Esophagus squamous epithelium (tissue), 5 donors: ENCODE measurements at places on chromosomes 7 and 10.

- no peak for DNase-seq
Observed at GRCh38 chr10:23081891-23082290, 13.5 kb upstream of the MSRB2 start.

DNA sequence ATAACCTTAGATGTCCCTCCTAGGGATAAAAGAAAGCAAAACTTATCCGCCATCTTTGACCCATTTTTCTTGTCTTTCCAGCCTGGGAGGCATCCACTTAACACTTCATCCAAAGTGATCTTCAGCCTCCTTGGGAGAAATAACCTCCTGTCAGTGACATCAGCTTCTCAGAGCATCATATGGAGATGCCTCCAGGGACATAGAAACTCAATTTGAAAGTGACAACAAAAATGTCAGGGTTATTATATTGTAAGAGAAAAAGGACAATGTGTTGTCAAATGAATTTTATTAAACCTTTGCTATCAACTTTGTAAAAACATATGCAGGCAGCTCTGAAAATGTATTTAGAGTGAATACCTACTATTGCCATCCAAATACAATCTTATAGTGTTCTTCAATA is 371.2 kb upstream of the ADARB2 start:
- no peak for DNase-seq

- DNase-seq: no peak
Observed at GRCh38 chr10:3668966-3669330, 116.1 kb downstream of the KLF6 start.

GRCh38 chr7:100676501-100677306 is 3.2 kb downstream of the GNB2 start:
- no peak for DNase-seq

GRCh38 chr7:108073305-108074070 is 56.7 kb downstream of the LAMB4 start:
- DNase-seq: no peak

GRCh38 chr7:154553711-154554265 is 449.1 kb downstream of the PAXIP1 start:
- no peak for DNase-seq

DNA sequence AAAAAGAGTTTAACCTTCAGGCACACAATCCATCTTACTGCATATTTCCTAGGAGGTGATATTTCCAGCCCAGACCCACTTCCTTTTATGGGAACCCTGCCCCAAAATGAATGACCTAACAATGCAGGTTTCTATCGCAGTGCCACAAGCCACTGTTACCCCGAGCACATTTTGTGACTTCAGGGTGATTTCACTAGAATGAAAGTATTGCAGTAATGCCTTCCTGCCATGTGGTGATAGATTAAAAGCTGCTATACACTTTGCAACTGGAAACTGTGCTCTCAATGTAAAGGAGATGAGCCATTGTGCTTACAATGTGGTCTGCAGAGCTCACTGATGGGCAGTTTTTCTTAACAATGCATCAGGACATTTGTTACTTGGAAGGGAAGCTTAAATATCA is 90.5 kb upstream of the RSU1 start:
- DNase-seq: no peak

DNA sequence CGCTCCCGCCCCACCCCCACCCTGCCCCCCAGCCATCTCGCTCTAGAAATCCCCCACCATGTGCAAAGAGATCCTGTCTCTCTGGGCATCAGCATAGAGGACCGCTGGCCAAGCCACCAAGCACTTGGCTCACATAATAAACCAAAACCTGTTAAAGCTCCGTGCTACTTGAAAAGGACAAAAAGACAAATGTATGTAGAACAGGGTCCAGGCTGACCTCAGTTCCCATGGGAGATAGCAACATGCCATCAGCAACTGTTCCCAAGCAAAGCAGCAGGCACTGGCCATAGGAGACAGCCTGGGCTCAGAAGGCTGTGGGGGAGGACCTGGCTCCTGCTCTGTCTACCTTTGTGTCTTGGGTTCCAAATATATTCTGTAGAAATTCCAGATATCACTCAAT is 38.4 kb upstream of the GDF10 start:
- no peak for DNase-seq

GRCh38 chr7:118039963-118040489 is 143.9 kb upstream of the LSM8 start:
- DNase-seq: no peak

DNA sequence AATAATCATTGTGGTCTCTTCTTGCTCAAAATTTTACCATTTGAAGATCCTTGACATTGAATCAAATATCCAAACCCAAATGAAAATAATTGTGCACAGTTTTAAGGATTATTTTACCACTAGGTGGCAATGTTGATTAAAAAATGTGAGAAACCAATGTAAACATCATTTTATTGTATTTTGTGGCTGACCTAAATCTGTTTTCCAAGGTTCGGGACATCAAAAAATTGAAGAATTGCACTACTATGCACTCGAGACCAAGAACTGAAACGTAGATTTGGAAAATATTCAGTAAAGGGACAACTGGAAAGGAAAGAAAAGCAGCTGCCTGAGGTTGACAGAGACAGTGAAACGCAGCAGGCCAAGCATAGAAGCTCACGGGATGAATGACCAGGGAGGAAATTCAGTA is 259.3 kb downstream of the SNX13 start:
- no peak for DNase-seq

- DNase-seq: no peak
Observed at GRCh38 chr7:100021297-100021696, 5.9 kb downstream of the ZKSCAN1 start.

DNA sequence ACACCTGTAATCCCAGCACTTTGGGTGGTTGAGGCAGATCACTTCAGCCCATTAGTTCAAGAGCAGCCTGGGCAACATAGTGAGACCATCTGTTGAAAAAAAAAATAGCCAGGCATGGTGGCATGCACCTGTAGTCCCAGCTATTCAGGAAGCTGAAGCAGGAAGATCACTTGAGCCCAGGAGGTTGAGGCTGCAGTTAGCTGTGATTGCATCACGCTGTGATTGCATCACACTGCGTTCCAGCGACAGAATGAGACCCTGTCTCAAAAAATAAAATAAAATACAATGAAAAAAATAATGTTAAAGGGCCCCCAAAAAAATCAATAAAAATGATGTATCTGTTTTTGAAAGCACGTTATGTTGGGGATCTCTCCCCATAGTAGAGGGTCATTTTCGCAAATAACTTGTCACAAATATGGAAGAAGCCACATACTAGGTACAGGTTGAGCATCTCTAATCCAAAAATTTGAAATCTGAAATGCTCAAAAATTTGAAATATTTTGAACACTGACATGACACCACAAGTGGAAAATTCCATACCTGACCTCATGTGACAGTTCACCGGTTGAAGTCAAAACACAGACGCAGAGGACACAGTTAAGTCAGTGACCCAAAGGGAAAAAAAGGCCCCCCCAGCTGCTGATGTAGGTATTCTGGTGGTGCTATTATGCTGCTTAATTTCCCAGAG is 9.5 kb downstream of the CISD1 start:
- DNase-seq: no peak

DNA sequence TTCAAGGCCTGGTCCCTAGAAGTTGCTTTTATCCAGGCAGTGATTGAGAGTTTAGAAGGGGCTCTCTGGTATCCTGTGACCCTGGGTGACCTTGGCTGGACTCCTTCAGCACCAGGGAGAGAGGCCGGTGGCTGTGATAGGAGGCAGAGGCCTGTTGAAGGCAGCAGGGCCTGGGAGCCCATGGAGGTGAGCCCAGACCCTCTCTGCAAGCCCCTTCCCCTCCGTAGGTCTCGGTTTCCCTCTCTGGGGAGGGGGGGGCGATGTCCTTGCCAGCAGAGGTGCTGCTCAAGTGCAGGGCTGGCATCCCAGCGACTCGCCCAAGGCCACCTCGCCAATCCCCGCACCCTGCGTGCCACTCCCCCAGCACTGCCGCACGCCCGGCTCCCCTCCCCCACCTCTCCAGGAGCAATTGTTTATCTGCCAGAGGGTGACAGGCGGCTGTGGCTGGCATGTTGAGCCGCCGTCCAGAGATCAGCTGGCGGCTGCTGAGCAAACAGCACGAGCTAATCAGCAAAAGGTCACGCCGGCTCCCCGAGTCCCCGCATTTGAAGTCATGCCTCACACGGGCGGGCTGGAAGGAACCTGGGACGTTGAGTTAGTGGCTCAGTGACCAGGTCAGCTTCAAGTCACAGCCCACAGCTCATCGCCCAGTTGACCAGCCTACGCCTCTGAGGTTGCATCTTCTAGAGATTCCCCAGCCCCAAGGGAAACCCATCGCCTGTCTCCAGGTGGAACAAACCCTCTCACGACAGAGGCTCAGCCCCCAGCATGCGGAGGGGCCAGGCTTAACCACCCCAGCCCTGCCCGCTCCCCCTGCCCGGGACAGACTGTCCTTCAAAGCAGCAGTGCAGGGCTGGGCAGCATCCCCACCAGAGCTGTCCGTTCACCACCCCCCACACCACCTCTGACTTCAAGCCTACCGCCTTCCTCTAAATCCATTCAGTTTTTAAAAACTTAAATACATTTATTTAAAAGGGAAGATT is 43.7 kb downstream of the ELFN1 start:
- no peak for DNase-seq

DNA sequence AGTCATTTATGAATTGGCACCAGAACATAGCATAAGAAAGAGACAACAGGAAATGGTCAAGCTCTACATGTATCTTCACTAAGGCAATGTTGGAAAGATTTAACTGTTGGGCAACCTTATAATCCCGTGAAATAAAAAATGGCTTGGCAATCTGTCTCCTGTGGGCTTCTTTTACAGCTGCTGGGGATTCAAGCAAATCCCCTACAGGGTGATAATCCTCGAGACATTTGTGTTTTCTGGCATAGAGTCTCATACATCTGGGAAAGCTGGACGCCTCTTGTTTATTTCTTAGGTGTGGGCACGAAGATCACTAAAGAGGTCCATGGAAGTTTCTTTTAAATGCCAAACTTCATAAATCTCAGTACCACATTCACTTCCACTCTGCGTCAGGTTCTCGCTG is 82.2 kb upstream of the GPR141 start:
- DNase-seq: no peak

DNA sequence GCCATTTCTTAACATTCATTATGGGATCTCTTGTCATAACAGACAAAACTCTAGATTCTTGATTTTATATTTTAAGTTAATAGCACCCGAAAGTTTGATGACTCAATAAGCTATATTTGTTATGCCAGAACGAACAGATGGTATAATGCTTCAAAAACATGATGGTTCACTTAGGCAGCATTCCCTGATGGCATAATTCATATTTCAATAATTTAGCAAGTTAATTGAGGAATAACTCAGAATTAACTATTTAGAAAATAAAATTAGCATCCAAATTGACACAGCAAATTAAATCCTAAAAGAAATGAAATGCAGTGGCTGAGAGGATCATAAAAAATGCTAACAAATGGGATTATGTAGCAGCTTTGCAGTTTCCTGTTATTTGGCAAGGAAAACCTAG is 260.8 kb upstream of the MBL2 start:
- DNase-seq: no peak

DNA sequence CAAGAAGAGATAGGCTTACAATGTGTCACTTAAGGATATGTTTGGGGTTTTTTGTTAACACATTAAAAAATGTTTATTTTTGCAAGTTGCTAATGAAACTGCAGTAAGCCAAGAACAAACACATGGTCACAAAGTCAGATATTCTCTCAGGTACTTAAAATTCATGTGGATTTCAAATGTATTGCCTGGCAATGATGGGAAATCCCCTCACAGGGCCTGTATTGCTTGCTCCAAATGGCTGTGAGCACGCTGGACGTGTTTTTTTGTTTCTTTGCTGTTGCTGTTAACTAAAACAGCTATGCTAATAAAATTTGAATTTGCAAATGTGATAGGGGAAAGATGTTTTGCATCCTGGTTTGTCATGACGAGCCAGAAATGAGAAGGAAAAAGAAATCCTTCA is 3.8 kb upstream of the CELF2 start:
- no peak for DNase-seq

- no peak for DNase-seq
Observed at GRCh38 chr10:5573968-5574641, 49.3 kb downstream of the CALML3 start.

DNA sequence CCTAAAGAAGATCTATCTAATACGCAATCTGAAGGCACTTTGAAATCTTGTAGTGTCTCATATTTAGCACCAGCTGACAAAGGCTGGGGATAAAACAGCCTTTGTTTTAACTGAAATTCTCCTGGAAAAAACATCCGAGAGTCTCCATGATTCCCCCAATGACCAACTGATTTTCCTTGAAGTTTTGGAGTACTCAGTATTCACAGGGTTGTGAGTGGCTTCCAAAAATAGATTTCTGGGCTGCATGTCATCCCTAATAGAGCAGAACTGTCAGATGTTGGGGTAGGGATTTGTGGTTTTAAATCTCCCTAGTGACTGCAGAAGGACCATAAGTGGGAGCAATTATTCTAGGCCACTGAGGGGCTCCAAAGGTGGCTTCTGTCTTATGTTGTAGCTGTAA is 206.4 kb downstream of the TAX1BP1 start:
- DNase-seq: no peak

DNA sequence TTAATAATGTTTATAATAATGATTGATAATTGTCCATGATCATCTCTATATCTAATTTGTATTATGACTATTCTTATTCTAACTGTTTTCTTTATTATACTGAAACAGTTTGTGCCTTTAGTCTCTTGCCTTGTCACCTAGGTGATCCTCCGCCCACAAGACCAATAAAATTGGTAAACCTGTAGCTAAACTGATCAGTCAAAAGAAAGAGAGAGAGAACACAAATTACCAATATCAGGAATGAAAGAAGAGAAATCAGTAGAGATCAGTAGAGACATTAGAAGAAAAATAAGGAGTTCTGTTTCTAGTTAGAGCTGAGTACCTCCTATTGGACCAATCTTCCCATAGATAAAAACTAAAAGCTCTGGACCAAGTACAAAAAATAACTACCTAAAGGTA is 6.1 kb upstream of the COA1 start:
- no peak for DNase-seq

DNA sequence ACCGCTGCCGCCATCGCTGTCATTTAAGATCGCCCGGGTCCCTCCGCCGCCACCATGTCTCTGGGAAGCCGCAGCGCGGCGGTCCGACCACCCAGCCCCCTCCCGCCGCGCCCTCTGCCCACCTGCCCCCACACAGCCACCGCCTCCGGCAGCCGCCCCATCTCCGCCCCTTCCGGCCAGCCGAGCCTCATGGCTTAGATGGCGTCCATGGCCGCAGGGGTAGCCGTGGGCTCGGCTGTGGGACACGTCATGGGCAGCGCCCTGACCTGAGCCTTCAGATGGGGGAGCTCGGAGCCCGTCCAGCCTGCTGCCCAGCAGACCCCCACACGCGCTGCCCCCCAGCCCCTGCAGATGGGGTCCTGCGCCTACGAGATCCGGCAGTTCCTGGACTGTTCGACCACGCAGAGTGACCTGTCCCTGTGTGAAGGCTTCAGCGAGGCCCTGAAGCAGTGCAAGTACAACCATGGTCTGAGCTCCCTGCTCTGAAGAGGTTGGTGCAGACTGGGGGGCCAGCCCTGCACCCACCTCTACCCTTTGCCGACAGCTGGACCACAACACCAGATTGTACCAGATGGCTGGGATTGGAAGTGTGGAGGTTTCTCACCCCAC is 38.0 kb upstream of the TARP start:
- no peak for DNase-seq
